Neural progenitor cell (in vitro differentiated cells): ENCODE measurements at places on chromosomes 7 and 10. TPM values are rescaled to one million over a fixed set of nuclear protein-coding genes. Genes with fewer than 3 reads are reported as not detected.

LEP gene
- total RNA-seq: not detected in 2 replicates

CYP3A4 gene
- total RNA-seq: not detected in 2 replicates

OR9A2 gene
- not detected in 2 replicates for total RNA-seq

DNA sequence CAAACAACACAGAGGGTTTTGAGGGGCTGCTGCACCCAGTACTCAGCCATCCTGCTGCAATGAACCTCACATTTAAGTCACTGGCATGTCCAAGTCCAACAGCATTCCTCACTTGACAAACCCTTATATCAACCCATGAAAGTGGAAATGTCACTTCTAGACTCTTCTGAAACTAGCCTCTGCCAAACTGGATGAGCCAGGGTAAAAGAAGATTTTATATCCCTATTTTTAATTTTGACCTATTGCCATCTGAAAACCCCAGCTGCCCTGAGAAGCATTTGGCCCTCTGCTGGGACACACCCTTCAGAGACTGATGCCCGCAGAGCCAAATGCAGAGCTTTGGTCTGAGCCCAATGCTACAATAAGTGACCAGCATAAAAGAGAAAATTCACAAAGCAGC lies 201.1 kb downstream of the ANK3 start:
- DNase-seq: no peak

- DNase-seq: peak; percentile 19
These were observed 1.3 kb downstream of the AMPH start for GRCh38 chr7:38629651-38630510.

DNA sequence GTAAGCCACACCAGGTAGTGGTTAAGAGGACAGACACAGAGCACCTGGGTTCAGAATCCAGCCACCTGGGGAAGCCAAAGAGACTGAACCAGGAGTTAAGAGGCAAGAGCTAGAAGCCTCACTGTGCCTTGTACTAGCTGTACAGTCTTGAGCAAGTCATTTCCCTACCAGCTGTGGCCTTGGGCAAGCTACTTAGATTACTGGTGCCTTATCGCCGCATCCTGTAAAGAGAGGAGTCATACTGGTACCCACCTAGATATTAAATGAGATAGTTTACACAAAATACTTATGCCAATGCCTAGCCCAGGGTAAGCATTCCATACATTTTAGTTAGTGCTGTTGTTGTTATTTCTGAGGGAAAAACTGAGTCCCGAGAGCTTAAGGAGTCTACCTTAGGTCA lies 47.7 kb downstream of the HABP2 start:
- DNase-seq: no peak
